ENCODE measurements at places on chromosomes 1 and 21.

DNA sequence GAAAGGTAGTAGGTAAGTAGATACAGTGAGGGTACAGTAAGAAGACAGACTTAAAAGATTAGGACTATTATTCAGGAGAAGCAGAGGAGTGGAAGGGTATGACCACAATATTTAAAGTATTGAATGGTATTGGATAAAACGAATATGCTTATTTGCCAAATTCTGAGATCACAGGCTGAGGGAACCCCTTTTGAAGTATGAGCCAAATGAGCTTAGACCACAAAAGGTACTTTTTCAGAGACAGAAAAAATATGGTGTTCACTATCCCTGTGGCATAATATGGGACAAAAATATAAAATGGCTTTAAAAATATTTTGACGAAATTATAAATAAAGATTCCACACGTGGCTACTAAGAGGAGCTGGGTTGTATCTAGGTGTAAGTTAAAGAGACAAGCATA lies 880 bp upstream of the MTF2 start:
- no peak for DNase-seq

- no peak for DNase-seq
These were observed 95.6 kb downstream of the OLFML2B start for GRCh38 chr1:161928056-161928455.

DNA sequence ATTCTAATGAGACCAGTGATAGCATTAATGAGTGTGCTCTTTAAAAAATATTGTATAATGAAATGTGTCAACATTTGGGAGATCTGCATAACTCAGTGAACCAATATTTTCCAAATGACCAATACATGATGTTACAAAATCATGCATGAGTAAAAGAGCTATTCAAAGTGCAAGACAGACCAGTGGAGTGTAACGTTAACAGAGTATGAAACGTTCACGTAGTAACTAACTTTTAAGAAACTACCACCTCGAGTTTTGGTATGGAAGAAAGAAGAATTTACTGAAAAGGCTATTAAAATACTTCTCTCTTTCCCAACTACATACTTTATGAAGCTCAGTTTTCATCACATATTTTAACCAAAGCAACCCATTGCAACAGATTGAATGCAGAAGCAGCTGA lies 9.6 kb upstream of the SLC6A9 start:
- peak; percentile 36 for DNase-seq

GRCh38 chr1:226825037-226825745 lies 45.2 kb upstream of the PSEN2 start:
- no peak for DNase-seq

DNA sequence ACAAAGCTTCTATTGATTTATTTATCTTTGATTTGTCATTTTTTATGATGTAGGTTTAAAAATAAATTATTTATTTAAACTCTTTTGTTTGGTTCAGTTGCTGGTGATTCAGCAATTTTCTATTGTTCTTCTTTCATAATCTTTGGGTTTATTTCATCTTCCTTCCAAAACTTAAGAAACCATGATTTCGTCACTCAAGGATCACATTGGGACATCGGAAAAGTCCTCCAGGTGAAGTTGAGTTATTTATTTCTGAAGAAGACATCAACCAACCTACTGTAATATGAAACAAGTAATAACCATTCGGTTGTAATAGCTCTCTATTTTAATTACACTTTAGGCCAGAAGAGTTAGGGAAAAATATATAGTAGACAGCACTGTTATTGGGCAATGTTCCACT lies 23.0 kb upstream of the WLS start:
- peak; percentile 6 for DNase-seq

DNA sequence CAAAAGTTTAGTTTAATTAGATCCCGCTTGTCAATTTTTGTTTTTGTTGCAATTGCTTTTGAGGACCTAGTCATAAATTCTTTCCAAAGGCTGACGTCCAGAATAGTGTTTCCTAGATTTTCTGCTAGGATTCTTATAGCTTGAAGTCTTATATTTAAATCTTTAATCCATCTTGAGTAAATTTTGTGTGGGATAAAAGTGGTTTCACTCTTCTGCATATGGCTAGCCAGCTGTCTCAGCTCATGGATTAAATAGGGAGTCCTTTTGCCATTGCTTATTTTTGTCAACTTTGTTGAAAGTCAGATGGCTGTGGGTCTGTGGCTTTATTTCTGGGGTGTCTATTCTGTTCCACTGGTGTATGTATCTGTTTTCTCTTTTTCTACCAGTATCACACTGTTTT lies 801.3 kb upstream of the ADGRL4 start:
- no peak for DNase-seq

- DNase-seq = no peak
These were observed 129.6 kb downstream of the LRRC7 start for GRCh38 chr1:69697340-69697739.
